ENCODE measurements at places on chromosomes 16 and 17. TPM values are rescaled to one million over a fixed set of nuclear protein-coding genes. Genes with fewer than 3 reads are reported as not detected.

Gene OR1F1
- not detected for total RNA-seq

Gene CACNG3
- not detected for total RNA-seq

Gene TEX14
- total RNA-seq, result 1.3 TPM

Gene TBC1D3I
- total RNA-seq, result not detected

Gene TP53TG3B
- total RNA-seq, result not detected

Gene OR3A3
- not detected for total RNA-seq

Gene ABCA9
- total RNA-seq, result not detected

Gene TAC4
- not detected for total RNA-seq

Gene CCL7
- total RNA-seq, result not detected

Gene CSH1
- not detected for total RNA-seq

Gene TOX3
- not detected for total RNA-seq

Gene MPP2
- total RNA-seq, result 11.8 TPM

Gene KRTAP1-5
- not detected for total RNA-seq

Gene KRTAP4-16
- total RNA-seq, result not detected

Gene CA10
- total RNA-seq, result not detected

Gene CCDC92B
- 0.08 TPM for total RNA-seq

Gene SLC5A2
- total RNA-seq, result 2.4 TPM

Gene FOXN1
- total RNA-seq, result not detected

Gene LGALS9C
- total RNA-seq, result 0.24 TPM

Gene DBNDD1
- 1.2 TPM for total RNA-seq

Gene MAPT
- total RNA-seq, result 0.86 TPM

Gene CXCL16
- total RNA-seq, result 41.5 TPM

Gene CES5A
- not detected for total RNA-seq

Gene SPNS3
- 3.4 TPM for total RNA-seq

Gene TMEM114
- not detected for total RNA-seq

Gene TMIGD1
- not detected for total RNA-seq

Gene GRIN2C
- not detected for total RNA-seq

Gene SLC5A11
- 0.72 TPM for total RNA-seq

Gene CORO6
- total RNA-seq, result 1.2 TPM

Gene FSCN2
- total RNA-seq, result 0.38 TPM

Gene DNAI2
- 0.35 TPM for total RNA-seq
